ENCODE measurements at places on chromosomes 16 and 17.

- peak; percentile 66 for DNase-seq
Measured at GRCh38 chr16:68366062-68366461, 55.2 kb downstream of the PRMT7 start.

- DNase-seq: no peak
Measured at GRCh38 chr17:42120161-42120769, 902 bp downstream of the KAT2A start.

- no peak for DNase-seq
Measured at GRCh38 chr16:89841275-89841674, 13.0 kb downstream of the SPIRE2 start.

- DNase-seq: no peak
Measured at GRCh38 chr17:29347831-29348629, 42.1 kb upstream of the TAOK1 start.

DNA sequence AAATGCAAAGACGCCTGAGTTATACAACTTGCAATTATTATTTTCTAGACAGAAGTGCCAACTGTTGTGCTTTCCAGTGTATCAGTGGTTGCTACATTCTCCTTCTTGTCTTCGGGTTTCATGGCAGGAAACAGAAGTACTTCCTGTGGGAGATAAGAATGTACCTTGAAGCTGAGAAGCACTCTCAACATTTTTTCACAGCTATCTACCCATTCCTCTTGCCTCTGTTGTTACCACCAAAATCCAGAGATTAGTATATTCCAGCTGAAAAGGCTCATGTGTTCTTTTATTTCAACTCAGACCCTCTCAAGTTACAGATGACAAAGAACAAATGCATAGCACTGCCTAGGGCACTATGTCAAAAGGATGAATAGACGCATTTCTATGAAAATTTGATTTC lies 4.8 kb upstream of the ADAT1 start:
- DNase-seq: no peak

- no peak for DNase-seq
Measured at GRCh38 chr16:55017321-55017720, 86.7 kb downstream of the IRX5 start.
